ENCODE measurements at places on chromosomes 3 and 15. TPM values are rescaled to one million over a fixed set of nuclear protein-coding genes. Genes with fewer than 3 reads are reported as not detected.
A peak's percentile ranks its signal among the peaks of the same experiment; 100 is the strongest.

DNA sequence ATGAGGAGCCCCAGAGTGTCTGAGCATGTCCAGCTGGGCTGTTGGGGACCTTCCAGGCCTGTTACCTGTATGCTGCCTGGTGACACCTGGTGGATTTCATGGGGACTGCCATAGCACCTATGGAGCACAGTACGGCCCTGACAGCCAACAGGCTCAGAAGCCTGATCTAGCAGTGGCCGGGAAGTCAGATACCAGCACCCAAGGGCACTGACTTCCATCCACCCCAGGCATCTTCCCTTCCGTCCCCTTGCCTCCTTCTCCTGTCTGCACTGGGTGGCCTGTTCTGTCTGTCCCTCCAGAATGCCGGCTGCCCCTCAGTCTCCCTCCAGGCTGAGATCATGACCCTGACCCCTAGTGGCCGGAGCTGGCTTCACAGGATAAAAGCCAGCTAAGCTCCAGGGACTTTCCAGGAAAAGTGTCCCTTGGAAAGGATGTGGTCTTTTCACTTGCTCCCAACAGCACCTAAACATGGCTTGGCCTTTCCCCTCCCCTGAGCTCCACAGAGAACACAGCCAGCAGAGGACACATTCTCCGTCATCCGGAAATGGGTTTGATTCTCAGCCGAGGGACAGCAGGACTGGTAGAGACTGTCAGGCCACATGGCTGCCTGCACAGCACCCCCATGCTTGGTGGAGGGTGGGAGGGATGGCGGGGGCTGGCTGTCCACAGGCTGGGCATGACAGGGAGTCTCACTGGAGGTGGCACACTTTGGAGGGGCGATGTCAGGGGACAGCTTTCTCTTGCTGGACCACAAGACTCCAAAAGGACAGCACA is 9.5 kb downstream of the RPS17 start:
- H3K4me1 ChIP-seq: peaks cover 7% of the 10 kb centered on the region
- H3K27me3 ChIP-seq: no peaks in the 10 kb centered on the region
- DNase-seq: peak; percentile 82
- H3K36me3 ChIP-seq: no peaks in the 10 kb centered on the region
- peak overlapping the region; percentile 43 for H3K4me3 ChIP-seq

Gene AGTR1
- polyA plus RNA-seq: 0.32 TPM

Gene GP5
- 0.23 TPM for polyA plus RNA-seq

DNA sequence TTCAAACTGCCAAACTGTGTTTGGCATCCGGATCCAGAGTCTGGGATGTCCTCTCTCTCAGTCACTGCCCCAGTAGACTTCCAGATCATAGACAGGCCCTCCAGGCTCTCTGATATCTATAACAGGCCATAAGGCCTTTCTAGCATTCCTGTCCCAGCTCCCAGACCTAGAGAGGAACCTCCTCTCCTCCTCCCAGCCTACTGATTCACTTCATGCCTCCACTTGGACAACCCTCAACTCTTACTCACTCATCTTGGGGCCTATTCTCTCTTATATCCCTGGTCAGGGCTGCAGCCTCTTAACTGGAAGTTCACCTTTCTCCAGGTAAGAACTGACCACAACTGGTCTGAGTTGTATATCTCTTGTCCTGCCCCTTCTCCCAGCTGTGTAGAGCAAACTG is 253.7 kb upstream of the TRIM42 start:
- H3K27ac ChIP-seq: no peak overlapping the region
- H3K36me3 ChIP-seq: no peaks in the 10 kb centered on the region
- no peaks in the 10 kb centered on the region for H3K4me1 ChIP-seq
- H3K4me3 ChIP-seq: no peak overlapping the region
- no peak for DNase-seq
- no peaks in the 10 kb centered on the region for H3K27me3 ChIP-seq

DNA sequence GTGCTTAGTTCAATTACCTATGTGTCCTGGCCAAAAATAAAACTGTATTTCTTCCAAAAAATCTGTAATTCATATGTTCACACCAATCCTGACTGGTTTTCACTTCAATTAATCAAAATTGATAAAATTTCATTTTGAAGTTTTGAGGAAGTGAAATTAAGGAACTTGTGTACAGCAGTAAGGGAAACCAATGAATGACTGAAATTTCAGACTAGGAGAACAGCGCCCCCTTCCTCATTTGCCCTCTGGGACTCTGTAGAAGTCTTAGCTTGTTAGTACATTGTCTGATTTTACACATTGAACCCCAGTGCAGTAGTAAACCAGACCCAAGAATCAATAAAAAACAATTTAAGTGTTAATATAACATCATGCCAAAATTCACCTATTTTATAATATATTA is 495.3 kb upstream of the AGTR1 start:
- H3K36me3 ChIP-seq: no peaks in the 10 kb centered on the region
- no peak for DNase-seq
- H3K4me1 ChIP-seq: peaks cover 3% of the 10 kb centered on the region
- H3K4me3 ChIP-seq: no peak overlapping the region
- no peaks in the 10 kb centered on the region for H3K27me3 ChIP-seq

DNA sequence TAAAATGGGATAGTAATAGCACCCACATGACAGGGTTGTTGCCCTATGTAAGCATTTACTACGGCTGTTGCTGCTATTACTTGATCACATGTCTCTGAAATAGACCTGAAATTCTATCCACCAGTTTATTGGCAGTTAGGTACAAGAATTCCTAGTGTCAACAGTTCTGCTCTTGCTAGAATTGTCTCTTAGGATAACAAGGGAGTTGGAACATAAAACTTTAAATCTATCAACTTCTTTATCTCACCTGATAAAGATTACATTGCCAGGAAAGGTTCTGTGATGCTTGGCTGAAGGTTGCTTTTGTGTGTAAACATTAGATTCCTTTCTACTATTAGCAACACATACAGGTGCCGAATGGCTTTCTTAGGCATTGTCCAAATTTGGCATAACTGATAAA is 38.7 kb downstream of the ATP13A4 start:
- no peaks in the 10 kb centered on the region for H3K36me3 ChIP-seq
- no peaks in the 10 kb centered on the region for H3K4me1 ChIP-seq

DNA sequence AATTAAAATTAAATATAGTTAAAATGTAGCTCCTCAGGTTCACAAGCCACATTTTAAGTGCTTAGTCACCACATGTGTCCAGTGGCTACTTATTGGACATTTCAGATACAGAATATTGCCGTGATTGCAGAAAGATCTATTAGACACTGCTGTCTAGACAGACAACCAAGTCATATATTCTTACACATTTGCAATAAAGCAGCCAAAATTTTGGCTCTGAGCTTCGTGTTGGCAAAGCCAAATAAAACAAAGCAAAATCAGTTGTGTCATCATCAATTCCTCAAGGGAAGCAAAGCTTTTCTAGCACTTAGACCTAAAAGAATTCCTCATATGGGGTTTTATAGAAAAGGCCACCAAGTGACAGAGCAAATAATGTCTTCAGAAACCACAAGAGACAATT is 193.1 kb upstream of the LPP start:
- H3K27me3 ChIP-seq: no peaks in the 10 kb centered on the region
- no peak for DNase-seq
- no peaks in the 10 kb centered on the region for H3K36me3 ChIP-seq

DNA sequence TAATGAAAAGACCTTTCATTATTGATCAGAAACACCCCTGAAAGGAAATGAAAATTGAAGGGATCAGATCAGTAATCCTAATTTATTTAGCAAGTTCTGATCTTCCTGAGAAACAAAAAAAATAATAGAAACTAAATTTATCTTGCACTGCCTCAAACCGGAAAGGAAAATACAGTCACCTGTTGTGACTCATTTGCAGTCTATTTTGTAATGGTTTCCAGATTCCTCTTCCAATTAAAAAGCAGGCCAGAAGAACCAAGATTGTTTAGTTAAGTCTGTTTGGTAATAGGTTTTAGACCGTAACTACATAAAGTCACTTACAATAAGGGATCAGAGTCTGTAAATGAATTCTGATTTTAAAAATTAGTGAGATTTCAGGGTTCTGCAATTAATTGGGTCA is 49.7 kb upstream of the ATOSA start:
- H3K27me3 ChIP-seq: no peaks in the 10 kb centered on the region
- H3K4me3 ChIP-seq: no peak overlapping the region
- H3K4me1 ChIP-seq: peaks cover 4% of the 10 kb centered on the region
- peak; percentile 5 for DNase-seq
- peak overlapping the region; percentile 31 for H3K27ac ChIP-seq
- no peaks in the 10 kb centered on the region for H3K36me3 ChIP-seq

Gene SOX2
- 0.10 TPM for polyA plus RNA-seq

DNA sequence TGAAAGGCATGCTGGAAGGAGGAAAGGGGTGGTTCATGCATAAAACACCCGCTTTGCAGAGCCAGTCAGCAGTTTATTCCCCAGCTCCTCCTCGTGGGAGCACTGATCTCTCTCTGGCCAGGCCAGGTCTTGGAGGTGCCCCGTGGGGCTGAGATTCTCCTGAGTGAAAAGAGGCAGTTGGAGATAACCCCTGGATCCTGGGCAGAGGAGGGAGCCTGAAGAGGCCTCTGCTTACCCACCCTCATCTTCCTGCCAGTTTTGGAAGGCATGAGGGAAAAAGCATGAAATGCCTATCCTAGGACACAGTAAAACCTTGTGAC is 108.3 kb downstream of the SEMA5B start:
- H3K4me1 ChIP-seq: no peaks in the 10 kb centered on the region
- H3K27me3 ChIP-seq: no peaks in the 10 kb centered on the region
- DNase-seq: no peak

DNA sequence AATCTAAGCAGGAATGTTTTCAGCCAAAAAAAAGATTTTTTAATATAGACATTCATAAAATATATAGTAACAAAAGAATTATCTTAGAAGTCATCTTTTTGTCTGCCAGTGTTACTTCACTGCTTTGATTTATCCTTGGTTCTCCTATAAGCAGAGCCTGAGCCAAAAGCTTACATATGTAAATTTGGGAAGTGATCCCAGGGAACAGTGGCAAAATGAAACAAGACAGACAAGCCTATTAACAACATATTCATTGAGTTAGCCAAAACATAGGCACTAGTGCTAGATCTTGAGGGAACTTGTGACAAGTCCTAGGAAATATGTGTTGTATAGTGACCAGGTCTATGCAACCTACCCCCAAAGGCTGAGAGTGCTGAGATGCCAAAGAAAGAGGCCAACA is 11.3 kb downstream of the GTPBP8 start:
- H3K4me3 ChIP-seq: no peak overlapping the region
- no peak overlapping the region for H3K27ac ChIP-seq
- H3K27me3 ChIP-seq: no peaks in the 10 kb centered on the region
- H3K4me1 ChIP-seq: no peaks in the 10 kb centered on the region
- DNase-seq: no peak
- H3K36me3 ChIP-seq: peaks cover 83% of the 10 kb centered on the region

Gene LCTL
- polyA plus RNA-seq: 1.9 TPM

- H3K4me1 ChIP-seq: peaks cover 3% of the 10 kb centered on the region
- H3K27ac ChIP-seq: 0 out of 2 replicates have a peak overlapping the region, but pooled peaks have one; percentile 12
- DNase-seq: peak; percentile 21
- H3K27me3 ChIP-seq: no peaks in the 10 kb centered on the region
- peak overlapping the region; percentile 78 for H3K4me3 ChIP-seq
Measured at GRCh38 chr15:43132830-43133429, 456 bp upstream of the TMEM62 start.

DNA sequence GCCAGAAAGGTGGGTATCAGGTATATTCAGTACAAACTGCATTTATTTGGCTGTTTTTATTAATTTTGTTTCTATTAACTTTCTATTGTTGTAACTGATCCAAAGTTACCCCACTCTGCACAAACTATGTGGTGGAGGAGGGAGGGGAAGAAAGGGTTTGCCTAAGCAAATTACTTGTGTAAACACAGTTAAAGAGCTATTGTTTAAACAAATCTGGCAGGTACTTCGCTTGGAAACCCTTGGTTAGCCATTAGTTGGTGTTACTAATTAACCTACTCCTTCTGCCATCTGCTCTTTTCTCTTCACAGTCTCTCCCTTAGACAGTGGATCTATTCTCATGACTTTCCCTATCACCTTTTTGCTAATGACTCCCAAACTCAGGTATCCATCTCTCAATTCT is 328.4 kb upstream of the NECTIN3 start:
- no peak overlapping the region for H3K4me3 ChIP-seq
- no peaks in the 10 kb centered on the region for H3K27me3 ChIP-seq
- no peak for DNase-seq
- H3K4me1 ChIP-seq: peaks cover 2% of the 10 kb centered on the region
- no peaks in the 10 kb centered on the region for H3K36me3 ChIP-seq

Gene SLC28A2
- polyA plus RNA-seq: not detected

DNA sequence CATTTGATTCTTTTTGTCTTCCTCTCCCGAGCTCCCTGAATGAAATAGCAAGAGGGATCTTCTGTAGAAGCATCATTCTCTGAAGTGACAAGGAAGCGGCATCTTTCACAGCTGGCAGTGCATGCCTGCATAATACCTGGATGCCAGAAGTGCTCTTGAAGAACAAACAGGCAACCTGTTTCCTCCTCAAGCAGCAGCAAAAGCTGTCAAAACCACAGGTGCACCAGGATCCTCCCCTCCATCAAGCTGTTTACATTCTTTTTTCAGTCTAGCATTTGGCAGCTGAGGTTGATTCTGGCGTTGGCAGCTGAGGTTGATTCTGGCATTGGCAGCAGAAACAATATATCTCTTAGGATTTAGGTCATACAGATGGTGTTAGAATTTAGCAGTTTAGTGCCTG is 979.0 kb downstream of the TUSC7 start:
- 0 out of 2 replicates have a peak, but pooled peaks cover 3% of the 10 kb centered on the region for H3K4me1 ChIP-seq
- no peak for DNase-seq
- no peaks in the 10 kb centered on the region for H3K36me3 ChIP-seq
- H3K27me3 ChIP-seq: no peaks in the 10 kb centered on the region

DNA sequence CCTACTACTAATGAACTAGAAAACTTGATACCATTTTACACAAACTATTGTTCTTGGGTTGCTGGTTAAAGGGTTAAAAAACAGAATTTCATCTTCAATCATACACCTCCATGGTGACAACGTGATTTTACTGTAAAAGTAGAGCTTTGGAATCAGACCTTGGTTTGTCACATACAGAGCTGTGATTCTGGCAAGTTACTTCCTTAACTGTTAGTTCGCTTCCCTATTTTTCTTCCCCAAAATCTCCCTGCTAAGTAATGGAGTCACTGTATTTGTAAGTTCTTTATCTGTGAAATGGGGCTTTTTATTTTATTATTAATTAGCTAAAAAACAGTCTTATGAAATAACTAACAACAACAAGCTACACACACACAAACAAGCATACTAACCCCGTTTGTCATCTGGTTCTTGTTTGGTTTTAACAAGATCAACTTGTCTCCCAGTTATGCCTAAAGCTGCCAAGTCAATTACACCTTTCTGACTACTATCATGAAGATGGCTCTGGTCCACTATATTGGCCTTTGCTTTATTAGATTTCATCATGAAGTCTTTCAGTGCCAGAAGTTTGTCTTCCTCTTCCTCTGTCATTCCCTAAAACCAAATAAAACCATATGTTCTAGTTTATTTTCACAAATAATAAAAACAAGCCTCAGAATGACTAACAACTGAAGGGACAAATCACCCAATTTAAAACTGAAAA is 38.6 kb downstream of the PIK3R4 start:
- peaks cover 37% of the 10 kb centered on the region for H3K36me3 ChIP-seq
- no peak for DNase-seq
- no peaks in the 10 kb centered on the region for H3K4me1 ChIP-seq
- no peak overlapping the region for H3K4me3 ChIP-seq
- no peaks in the 10 kb centered on the region for H3K27me3 ChIP-seq

- no peak overlapping the region for H3K27ac ChIP-seq
- no peak for DNase-seq
- H3K4me1 ChIP-seq: no peaks in the 10 kb centered on the region
- H3K36me3 ChIP-seq: no peaks in the 10 kb centered on the region
- no peak overlapping the region for H3K4me3 ChIP-seq
Measured at GRCh38 chr15:78415284-78415683, 22.7 kb upstream of the IREB2 start.

Gene LPCAT4
- 88.4 TPM for polyA plus RNA-seq

- no peak overlapping the region for H3K4me3 ChIP-seq
- H3K27ac ChIP-seq: 0 out of 2 replicates have a peak overlapping the region, but pooled peaks have one; percentile 19
- peaks cover 12% of the 10 kb centered on the region for H3K36me3 ChIP-seq
- H3K27me3 ChIP-seq: no peaks in the 10 kb centered on the region
- DNase-seq: no peak
Measured at GRCh38 chr3:32493437-32494414, 8.9 kb downstream of the CMTM6 start.
